ENCODE measurements at places on chromosomes 7 and 10.
A peak's percentile ranks its signal among the peaks of the same experiment; 100 is the strongest.

DNA sequence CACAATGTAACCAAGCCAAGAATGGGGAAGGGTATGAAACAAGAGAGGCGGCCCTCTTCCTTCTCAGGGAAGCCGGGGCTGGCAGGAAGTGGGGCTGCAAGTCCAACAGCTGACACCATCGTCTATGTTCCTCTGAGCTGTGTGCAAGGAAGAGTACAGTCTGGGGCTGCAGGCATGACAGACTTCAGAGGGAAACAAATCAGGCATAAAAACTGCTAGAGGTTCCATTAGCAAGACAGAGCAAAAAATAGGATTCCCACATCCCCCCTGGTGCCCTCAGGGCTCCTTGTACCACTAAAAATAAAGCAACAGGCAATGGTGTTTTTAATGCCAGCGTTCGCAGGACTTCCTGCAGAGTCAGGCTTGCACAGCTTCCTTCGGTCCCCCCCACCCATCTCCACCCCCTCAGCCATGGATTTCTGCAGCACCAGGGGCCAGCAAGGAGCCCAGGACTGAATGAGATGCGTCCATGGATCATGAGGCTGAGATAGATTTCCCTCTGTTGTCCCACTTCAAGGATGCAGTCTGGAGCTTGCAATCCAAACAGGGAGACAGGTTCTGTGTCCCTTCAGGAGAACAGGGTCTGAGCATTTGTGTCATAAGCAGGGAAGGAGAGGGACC is 34.6 kb downstream of the KCNMA1 start:
- DNase-seq: no peak

GRCh38 chr10:47040681-47041080 is 129.5 kb downstream of the PTPN20 start:
- no peak for DNase-seq

DNA sequence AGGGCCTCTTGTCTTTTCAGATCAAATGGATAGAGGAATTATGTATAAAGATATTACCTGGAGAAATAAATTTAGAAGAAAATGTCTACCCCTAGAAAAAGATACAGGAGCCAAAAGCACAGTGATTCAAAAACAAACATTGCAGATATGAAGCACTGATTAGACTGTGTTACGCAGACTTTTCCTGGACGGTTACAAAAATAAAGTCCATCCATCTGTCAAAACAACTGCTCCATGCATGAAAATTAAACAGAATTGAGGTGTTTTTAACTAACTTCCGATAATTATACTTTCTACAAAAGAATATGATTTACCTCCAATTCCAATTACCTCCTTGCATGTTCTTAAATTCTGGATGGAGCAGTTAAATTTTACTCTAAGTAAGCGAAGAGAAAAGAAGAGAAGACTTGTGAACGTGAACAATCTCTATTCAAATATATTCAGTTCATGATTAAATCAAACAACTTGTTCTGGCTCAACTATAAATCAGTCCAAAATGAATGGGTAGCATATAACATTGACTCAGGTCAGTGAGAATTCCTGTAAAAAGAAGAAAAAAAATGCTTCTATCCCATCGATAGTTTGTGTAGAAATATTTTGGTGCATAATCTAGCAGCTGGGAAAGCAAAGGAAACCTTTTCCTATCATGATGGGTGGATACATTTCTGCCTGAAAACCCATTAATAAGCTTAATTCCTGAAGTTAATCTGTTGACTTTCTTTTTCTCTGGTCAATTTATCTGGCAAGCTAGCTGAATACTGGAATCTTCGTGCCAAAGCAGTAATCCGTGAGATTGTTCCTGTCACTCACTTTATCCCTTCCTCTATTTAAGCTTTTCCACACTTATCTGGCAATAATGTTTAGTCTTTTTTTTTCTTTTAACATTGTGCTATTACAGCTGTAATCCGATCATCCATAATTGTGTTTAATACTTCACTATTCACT is 80.4 kb downstream of the SEMA3A start:
- no peak for DNase-seq

DNA sequence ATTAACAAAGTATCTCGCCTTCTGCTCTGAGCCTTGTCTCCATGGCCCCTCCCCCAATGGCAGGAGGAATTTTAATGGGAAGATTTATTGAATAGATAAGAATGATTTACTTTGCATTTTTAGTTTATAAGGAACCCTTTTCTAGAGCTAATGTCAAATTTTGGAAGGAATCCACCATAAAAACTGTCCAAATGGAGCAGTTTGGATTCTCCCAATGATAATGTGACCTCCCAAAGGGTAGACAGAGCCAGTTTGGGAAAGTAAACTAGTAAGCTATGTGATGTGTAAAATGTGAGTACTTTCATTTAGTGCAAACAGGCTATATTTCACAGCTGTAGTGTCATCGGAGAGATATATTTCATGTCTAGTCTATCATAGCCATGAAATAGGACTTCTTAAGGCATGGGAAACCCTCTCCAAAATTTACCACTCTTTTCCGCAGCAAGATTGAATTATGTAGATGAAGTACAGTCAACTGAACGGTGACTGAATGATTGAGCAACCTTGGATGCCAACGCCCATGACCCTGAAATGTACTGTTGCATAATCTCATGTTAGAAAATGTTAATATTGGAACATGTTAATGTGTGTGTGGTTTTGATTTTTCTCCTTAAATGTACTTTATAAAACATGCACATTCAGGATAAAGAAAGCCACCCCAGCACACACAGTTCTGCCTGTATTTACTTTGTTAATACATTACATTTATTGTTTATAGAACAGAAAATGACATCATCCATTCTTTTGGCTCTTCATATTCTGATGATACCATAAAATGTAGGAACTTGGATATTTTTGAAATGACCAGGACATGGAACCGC is 140.6 kb downstream of the NRP1 start:
- DNase-seq: no peak

- no peak for DNase-seq
Observed at GRCh38 chr7:41164440-41164839, 538.5 kb downstream of the INHBA start.

- no peak for DNase-seq
Observed at GRCh38 chr7:85081846-85082245, 105.0 kb downstream of the SEMA3D start.

DNA sequence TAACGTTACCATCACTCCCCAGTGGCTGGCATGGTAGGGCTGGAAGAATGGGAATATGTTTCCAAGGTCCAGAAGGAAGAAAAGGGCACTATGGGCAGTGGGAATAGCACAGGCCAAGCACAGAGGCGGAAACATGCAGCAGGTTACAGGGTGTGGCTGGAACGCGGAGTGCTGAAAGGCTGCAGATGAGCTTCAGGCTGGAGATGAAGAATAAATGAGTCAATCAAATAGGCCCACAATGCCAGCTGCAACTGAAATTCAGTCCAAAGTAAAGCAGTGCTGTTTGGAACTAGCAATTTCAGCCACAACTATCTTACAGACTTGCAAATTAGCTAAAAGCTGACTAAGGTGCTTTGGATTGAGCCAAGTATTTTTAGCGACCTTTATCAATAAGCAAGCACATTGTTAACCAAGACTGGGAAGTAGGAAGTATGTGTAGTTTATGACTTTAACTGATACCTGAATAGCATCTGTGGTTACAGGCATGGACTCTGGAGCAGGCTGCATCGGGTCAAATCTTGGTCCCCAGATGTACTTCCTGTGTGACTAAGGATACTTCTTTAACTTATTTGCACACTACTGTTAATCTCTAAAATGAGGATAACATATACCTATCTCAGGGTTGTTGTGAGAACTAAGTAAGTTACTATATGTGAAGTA is 77.5 kb upstream of the CTTNBP2 start:
- no peak for DNase-seq

- DNase-seq: no peak
Observed at GRCh38 chr10:52769966-52770365, 2.6 kb downstream of the MBL2 start.

- no peak for DNase-seq
Observed at GRCh38 chr7:97008275-97008917, 3.0 kb downstream of the DLX6 start.

- DNase-seq: no peak
Observed at GRCh38 chr10:4130685-4131084, 345.7 kb upstream of the KLF6 start.

DNA sequence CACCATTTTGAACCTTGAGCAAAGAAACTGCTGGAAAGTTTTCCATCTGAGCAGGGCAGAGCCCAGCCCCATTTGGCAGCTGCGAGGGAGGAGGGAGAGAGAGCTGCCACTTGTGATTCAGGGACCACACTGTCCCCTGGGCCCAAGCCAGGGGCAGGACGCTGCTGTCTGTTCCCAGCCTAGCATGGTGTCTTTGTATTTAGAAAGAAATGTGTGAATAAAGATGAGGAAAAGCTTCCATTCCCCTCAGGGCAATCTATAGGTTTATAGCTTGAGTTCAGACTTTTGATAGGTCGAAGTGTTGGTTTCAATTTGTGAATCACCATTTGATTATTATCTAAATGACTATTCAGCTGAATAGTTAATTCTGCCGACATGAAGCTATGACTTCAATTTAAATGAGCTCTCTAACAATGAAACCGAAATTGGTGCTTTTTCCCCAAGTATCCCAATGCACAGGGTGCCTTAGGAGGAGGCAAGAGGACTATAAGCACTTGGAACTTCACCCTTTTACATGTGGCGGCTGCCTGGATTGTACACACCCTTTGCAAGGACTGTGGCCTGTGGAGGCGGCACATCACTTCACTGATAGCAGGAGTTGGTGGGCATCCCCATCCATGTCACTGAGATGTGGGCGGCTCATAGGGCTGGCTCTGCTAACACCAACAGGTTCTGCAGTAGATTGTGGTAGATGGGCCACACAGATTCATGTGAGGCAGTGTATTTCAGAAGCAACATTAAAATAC is 223.5 kb downstream of the CCDC3 start:
- DNase-seq: no peak

DNA sequence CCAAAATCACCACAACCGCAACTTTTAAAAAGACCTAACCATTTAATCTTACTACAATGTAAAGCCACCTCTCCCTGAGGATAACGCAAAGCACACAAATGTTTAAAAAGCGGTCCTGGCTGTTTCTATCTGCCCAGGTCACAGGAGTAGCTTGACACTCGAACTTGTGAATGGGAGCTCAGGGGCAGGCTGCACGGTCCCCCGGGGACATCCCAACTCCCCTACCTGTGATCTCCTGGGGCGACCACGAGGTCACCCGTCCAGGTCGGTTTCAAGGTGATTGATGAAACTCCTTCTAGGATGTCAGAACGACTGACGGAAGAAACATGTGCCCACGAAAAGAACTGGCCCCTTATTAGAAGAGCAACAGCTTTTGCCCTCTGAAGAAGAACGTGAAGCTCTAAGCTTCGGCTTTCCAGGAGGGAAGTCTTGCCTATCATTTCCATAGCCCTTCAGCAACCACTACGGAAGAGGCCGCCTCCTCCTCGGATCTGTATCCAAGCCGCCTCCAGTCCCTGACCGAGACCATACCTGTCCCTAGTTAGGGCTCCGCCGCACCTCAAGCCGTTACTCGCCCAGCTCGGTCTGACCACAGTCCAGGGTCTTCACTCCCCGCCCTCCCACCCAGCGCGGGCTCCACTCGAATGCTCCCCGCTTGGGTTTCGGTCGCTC is 459 bp downstream of the CYCS start:
- DNase-seq: no peak

DNA sequence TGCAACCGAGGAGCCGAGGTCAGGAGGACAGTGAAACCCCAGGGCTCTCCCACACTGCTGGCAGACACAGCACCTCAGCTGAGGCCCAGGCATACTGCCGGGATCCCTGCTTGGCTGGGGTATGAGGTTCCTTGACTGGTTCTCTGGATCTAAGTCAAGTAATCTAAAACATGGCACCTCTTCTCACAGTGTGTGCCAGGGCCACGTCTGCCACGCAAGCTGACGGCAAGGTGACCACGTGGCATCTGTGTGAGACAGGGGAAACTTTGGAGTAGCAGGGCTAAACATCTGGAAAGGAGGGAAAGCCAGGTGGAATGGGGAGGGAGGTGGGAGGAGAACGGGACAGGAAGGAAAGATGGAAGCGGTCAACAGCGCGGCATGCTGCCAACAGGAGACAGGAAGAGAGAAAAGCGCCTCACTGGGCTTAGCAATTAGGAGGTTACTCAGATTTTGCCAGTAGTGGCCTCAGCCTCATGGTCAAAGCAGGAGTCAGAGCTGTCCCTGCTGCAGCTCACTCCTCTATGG is 103.7 kb downstream of the CXCL12 start:
- no peak for DNase-seq

DNA sequence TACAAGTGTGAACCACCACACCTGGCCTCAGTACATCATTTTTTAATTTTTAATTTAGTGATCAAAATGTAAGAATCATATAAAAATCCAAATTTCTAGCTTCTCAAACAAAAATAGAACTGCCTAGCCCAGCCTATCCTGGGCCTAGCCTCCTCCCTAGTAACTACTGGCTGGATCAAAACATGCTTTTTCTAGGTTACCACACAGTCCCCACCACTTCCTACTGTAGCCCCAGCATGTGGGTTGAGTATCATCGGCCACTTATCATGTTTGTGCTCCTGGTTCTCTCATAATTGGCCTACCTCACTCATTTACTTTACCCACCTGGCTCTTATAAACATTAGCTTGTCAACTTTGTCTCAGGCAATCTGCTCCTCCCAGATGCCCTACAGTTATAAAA is 52.9 kb downstream of the DNAJC12 start:
- no peak for DNase-seq

- DNase-seq: peak; percentile 66
Observed at GRCh38 chr10:72340510-72341261, 14.0 kb downstream of the DNAJB12 start.

- no peak for DNase-seq
Observed at GRCh38 chr7:94907026-94907810, at the start of gene PPP1R9A. PPP1R9A (plus strand) TSS chr7:94907594; CDS start chr7:94910114, 2,520 bp downstream.

- DNase-seq: no peak
Observed at GRCh38 chr10:128026615-128027300, 99.5 kb downstream of the MKI67 start.

GRCh38 chr7:13021566-13022300 is 334.3 kb downstream of the ARL4A start:
- DNase-seq: no peak

DNA sequence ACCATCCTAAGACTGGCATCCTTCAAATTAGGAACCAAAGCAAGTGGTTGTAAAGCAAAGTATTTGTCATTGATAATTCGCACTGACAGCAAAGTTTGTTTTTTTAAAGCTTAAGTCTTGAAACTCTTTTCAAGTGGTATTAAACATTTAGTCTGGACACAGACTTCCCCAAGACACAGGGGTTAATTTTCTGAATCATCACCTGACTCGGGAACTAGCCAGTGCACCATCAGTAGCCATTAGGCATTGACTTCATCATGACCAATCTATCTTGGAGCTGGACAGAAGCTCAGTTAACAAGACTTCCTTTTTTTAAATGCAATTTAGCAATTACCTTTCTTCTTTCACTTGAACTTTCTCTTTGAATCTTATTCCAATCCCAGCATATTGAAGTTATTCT is 210.6 kb downstream of the ZNF365 start:
- DNase-seq: no peak
